ENCODE measurements at places on chromosomes 5 and 9.

DNA sequence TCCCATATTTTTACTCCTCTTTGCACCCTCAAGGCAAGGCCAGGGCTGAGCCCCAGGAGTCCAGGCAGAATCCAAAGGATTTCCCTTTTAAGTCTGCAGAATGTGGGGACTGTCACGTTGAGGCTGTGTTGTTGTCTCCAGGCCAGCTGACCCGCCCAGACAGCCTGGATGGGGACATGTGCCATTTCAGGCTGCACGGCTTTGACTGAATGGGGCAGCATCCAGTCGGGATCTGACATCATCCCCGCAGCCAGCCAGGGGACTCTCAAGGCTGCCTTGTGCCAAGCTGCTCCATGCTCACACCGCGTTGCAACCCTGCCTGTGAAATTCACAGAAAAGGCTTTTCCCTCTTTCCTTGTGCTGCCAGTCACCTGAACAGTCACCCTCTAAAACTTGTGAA, 2.2 kb upstream of the ZNF366 start:
- DNase-seq: peak; percentile 35

GRCh38 chr9:79195879-79196278, 375.9 kb upstream of the TLE4 start:
- DNase-seq: no peak

DNA sequence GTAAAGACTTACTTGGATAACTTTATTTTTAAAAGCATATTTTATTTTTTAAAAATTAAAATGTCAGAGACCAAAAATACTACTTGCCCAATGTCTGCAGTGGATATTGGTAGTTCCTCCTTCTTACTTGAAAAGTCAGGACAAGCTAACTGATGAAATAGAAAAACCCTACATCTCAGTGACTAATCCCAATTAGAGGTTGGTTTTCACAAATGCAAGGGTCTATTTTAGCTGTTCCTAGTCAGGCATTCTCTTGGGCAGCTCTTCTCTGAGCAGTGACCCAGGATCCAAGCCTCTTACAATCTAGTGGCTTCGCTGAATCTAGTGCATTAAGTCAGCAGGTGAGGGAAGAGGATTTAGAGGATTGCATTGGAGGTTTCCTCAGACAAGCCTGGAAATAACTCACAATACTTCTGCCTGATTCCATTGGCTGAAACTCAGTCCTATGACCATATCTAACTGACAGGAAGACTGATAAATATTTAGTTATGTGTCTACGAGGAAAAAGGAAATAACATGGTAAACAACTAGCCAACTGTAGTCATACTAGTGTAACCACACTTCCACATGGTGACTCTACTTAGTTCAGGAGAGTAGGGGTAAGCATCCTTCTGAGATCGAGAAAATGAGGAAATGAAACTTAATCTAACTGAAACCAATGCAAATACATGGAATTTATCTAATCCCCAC, 34.2 kb upstream of the MIER3 start:
- DNase-seq: no peak

- DNase-seq: no peak
Measured at GRCh38 chr5:158013303-158013702, 154.4 kb upstream of the CLINT1 start.

- no peak for DNase-seq
Measured at GRCh38 chr5:138553437-138554095, 10.5 kb upstream of the ETF1 start.

DNA sequence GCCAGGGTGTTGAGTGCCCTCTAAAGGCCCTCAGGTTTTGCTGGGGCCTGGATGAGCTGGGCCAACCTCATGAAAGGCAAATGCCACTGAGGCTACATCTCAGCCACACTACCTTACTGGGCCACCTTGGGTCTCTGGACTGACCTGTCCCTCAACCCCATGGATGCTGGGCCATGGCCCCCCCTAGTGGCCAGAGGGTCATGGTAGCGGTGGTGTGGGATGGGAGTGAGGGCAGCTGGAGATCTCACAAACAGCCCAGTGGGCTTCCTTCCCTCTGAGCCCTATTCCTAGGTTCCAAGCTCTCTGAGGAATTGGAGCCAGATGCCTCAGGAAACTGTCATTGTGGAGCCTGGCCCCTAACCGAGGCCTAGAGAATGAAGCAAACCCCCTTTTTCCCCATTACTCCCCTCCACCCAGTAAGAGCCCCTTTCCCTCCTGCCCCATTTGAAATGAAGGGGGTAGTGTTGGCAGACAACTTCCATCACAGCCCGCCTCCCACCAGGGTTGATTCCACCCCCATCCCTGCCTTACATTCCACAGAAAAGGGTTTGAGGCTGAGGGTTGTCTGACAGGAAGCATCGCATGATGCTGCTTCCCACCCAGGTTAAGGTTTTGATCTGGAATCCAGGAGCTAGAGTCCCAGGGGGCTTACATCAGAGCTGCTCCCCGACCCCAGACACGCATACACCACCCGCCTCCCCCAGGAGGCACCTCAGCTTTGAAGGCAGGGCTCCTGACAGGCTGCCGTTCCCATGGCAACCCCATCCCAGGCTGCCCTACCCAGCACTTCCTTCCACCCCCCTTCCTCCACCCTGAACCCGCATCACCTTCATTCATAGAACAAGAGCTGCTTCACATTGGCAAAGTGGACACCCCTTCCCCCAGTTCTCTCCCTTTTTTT, 63.9 kb downstream of the PCDH1 start:
- peak; percentile 56 for DNase-seq

DNA sequence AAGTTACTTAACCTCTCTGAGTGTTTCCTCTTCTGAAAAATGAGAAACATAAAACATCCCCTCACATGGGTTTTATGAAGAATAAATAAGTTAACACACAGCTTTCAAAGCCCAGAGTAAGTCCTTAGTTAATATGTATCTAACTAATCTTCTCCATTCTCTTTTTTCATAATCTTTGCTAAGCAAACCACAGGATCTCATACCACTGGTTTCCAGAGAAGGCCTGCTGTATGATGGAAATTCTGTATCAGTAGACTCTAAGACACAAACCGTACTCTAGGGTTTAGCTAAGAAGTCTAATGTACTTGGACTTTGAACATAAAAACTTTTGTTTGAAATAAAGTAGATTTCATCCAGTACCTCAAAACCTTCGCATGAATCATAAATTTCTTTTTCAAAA, 307.9 kb downstream of the SPOCK1 start:
- DNase-seq: no peak

- DNase-seq: no peak
Measured at GRCh38 chr5:100402071-100402470, 133.1 kb upstream of the FAM174A start.

Data from caudate nucleus (tissue), 63 donors.